Effector memory CD4-positive, alpha-beta T cell (primary cell): ENCODE measurements at places on chromosomes 5 and 9.

DNA sequence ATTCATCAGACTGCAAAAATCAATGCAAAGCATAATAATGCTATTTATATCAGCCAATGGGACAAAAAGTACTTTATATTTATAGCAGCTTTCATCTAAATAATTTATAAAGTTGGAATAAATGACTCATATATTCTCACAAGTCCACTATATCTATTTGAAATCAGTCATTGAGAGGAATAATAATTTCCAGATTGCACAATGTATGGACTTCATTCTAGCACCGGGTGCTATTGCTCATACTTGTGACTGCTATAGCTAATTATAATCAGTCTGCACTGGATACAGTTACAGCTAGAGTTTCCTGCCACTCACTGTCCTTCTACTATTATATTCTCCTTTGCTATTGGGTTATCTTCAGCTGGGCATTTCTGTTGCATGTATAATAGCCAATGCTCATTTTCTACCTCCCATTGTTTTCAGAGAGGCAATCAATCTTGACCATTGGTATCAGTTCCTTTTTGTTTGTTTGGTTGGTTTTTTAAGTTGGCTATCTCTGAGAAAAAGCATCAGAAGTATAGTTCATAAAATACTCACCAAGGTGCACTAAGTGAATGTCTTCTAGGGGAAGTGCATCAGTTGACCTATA lies 1.9 kb downstream of the CDH18 start:
- DNase-seq: no peak

- DNase-seq: no peak
These were observed 180.7 kb downstream of the ERCC6L2 start for GRCh38 chr9:96056226-96056625.

GRCh38 chr5:149404746-149405549 lies 25.9 kb upstream of the IL17B start:
- no peak for DNase-seq

DNA sequence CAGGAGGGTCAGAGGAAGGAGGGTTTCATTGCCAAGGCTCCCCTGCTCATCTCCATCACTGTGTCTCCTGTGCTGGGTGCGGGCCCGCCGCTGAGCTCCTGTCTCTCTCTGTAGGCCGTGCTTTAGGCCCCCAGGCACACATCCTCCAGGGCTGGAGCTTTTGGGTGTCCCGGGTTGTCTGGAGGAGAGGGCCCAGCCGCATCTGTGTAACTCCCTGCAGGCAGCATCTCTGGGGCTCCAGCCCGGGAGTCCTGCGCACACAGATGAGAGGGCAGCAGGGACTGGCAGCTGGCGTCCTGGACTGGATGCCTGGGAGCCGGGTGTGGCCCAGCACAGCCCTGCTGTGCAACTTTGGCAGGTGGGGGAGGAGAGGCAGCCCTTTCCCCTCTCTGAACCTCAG lies 40.2 kb downstream of the LRSAM1 start:
- DNase-seq: no peak

GRCh38 chr9:74859786-74860185 lies 27.9 kb downstream of the TRPM6 start:
- DNase-seq: no peak

GRCh38 chr9:125074976-125075375 lies 68.4 kb downstream of the SCAI start:
- no peak for DNase-seq

DNA sequence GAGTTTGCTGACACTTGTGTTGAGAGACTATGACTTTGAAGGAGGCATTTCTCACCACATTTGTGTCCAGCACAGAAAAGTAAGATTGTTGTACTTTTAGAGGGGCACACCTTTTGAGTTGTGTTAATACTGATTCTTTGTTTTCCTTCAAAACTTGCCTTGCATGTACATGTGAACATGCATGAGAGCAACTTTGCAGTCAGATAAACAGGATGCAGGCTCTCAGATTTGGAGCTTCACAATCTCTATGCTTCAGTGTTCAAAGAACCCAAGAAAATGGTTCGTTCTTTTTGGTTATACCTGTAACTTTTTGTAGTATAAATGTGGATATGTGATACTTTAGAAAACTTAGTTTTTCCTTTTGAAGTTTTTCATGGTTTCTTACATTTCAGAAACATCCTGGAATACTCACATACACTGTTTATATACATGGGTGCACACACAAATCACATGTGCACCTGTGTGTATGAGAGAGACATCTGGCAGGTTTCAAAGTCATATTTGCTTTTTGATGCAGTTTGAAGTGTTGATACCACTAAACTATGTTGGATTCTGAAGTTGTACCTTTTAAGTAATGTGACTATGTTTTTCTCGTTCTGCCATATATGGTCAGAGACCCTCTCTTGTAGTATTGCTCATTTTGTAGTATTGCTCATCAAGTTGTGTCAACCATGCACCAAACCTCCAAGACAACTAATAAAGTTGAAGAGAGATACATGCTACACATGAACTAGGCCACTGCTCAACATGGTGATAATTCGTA lies 190.7 kb downstream of the CD180 start:
- no peak for DNase-seq

DNA sequence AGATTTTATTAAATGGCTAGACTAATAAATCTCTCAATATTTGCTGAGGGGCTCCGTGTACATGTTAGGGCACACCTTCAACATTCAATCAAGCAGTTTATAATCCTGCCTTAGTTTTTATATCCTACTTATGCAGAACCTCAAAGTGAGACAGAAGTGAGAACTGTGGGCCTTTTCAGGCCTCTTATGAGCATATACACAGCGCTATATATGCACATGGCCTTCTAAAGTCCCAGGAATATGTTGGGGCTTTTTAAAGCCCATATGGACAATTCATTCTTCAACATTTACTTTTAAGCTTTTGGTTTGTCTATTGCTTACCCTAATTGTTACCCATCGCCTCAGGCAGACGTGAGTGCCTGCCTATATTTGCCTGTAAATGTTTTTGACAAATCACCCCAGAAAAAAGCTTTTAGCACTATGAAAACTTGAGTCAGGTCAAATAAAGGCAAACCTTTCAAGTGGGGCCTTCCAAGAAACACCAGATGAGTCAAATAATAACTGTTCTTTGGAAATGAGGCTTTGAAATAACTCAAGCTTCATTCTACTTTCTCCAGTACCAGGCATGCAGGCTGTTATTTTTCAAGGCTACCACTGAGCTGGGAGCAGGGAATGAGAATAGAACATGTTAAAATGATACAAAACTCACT lies 58.2 kb downstream of the ESM1 start:
- no peak for DNase-seq

GRCh38 chr9:108671176-108671575 lies 184.6 kb downstream of the ACTL7B start:
- no peak for DNase-seq

- no peak for DNase-seq
These were observed 2.6 kb upstream of the DAPK1 start for GRCh38 chr9:87494970-87495471.

DNA sequence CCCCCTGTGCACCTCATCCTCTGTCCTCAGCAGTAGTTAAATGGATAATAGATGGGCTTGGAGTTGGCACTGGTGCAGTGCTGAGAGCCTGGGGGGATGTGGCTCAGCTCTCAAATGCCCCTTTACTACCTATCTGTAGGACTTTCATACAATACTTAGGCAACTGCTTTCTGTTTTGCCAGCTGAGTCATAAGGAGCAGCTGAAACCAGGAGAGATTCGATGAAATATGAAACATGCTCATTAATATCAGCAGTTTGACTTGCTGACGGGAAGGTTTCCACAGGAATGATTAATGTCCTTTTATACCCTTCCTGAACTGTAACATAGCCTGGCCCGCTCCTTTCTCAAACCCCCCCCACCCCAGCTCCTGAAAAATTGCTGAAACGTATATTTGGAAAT lies 142.6 kb downstream of the SAXO1 start:
- no peak for DNase-seq

GRCh38 chr9:134066526-134066912 lies 1.3 kb downstream of the BRD3 start:
- no peak for DNase-seq

- DNase-seq: no peak
These were observed 27.9 kb downstream of the MROH2B start for GRCh38 chr5:41043109-41043747.

- DNase-seq: no peak
These were observed 31.4 kb upstream of the MSX2 start for GRCh38 chr5:174692982-174693422.

DNA sequence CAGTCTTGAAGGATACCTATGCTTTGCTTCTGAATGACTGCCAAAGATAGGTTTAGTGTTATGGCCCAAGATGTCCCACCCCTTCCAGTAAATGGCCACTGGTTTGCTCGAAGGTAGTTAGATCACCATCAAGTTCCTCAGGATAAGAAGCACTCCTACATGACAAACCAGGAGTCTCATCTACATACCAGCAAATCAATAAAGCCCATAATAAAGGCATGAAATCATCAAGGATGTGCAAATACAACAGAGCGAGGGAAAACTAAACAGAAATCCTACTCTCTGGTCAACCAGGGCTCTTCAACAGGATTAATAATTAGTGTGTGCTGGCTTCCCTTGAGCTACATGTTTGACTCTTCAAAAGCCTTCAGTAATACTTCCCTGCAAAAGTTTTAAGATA lies 141.0 kb downstream of the LHFPL2 start:
- DNase-seq: no peak

GRCh38 chr5:109676920-109677319 lies 12.8 kb upstream of the MAN2A1 start:
- DNase-seq: no peak

DNA sequence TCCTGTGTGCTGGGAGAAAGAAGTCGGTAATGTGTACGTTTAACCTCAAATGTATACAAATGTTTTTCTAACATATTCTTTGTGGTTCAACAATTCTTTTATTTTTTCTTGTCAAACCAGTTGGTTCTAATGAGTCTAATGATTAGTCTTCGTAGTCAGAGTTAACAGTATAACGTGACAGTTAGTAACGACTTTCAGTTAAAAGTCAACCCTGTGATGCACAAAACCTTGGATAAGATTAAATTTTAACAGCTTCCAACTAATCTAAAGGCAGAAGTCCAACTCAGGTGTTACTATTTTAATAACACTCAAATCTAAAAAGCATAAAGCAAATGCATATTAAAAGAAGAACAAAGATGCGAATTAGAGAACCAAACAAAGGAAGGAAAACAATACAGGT lies 47.0 kb downstream of the SEMA6A start:
- DNase-seq: no peak

DNA sequence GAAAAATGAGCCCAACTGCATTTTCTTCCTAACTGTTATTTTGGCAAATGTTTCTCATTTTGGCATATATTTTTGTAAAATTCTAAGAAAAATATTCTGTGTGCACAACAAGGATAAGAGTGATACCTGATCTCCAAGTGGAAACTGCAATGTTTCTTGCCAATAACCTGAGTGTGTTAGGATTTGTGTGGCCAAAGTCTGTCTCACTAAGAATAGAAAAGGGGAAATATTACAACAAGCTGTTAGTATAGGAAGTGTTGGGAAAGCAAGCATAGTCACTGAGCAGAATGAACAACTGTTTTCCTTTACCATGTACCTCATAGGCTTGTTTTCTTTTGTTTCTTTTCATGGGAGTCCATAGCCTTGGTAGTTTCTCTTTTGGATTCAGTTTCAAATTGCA lies 624.2 kb downstream of the MTRR start:
- DNase-seq: no peak

GRCh38 chr5:12911156-12911555 lies 1006.9 kb upstream of the CTNND2 start:
- no peak for DNase-seq

DNA sequence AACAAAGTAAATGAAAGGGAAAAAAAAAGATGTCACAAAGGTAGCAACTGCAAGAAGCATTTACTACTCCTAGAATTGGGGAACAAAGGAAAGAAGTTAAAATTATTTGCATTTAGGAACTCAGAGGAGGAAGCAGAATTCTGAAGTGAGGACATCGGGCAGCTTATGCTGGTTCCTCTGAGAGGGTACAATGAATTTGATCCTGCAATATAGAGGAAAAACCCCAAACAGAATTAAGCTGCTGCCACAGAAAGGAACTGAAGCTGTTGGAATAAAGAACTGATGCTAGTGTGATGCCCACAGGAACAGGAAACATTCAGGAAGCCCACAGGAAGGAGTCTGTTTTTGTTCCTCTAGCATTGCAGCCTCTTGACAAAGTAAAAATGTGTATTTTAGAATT lies 22.3 kb upstream of the TBCA start:
- DNase-seq: no peak

- DNase-seq: no peak
These were observed 183.9 kb upstream of the OTULINL start for GRCh38 chr5:14397717-14398116.

DNA sequence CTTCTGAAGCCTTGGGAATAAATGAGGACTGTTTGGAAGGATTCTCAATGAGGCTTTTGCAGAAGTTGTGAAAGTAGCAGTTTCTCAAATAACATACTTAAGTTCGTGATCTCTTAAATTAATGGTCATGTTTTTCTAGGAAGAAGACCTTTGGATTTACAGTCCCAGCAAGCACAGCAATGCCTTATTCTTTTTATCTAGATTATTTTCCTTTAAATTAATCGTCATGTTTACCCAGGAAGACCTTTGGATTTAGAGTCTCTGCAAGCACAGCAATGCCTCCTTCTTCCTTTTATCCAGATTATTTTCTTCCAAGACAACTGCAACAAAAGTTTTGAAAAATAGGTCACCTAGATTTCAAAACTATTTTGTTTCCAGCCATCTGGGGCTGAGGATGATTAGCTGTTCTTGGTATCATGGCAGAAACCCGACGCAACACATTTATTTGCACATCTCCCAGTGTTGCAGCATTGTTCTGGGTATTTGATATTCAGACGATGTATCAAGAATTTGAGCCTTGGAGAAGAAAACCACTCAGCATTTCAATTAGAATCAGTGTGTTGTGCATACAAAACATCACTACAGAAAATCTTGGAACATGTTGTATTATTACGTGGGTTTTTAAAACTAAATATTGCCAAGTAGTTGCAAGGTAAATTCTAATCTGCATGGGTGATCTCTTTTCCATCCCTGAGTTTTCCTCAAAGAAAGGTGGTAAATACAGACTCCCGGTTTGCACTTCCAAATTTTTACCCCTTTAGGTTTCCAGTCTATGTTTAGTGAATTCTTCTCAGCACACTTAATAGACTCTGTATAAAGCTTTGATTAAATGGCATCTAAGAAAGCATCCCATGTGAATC lies 50.9 kb downstream of the JAKMIP2 start:
- no peak for DNase-seq

DNA sequence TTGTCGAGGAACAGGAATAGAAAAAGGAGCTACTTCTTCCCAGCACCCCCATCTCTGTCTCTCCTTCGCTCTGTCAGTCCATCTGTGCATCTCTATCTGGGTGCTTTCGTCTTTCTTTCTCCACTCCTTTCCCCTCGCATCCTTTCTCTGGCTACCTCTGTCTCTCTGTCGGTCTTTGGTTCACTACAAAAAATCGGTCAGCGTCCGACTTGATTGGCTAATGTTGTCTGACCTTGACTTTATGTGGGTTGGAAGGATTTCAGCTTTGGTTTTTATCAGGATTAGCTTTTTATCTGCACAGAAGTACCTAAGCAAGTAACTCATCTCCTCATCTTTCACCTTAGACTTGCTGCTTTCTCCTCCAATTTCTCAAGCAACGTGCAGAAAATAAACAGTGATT lies 575.2 kb upstream of the ZNF462 start:
- DNase-seq: no peak

GRCh38 chr5:96434201-96434645 lies 1.2 kb upstream of the PCSK1 start:
- no peak for DNase-seq

GRCh38 chr5:87127956-87128687 lies 139.6 kb upstream of the RASA1 start:
- DNase-seq: no peak
